ENCODE measurements at places on chromosomes 7 and 10.

DNA sequence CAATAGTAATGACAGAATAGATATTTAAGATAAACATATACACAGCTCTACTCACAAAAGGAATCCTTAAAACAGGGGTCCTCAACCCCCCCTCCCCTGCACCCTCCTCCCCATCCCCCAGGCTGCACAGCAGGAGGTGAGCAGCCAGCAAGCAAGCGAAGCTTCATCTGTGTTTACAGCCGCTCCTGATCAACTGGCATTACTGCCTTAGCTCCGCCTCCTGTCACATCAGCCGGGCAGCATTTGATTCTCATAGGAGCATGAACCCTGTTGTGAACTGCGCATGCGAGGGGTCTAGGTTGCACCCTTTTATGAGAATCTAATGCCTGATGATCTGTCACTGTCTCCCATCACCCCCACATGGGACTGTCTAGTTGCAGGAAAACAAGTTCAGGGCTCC lies 65.5 kb downstream of the SMURF1 start:
- DNase-seq = no peak

DNA sequence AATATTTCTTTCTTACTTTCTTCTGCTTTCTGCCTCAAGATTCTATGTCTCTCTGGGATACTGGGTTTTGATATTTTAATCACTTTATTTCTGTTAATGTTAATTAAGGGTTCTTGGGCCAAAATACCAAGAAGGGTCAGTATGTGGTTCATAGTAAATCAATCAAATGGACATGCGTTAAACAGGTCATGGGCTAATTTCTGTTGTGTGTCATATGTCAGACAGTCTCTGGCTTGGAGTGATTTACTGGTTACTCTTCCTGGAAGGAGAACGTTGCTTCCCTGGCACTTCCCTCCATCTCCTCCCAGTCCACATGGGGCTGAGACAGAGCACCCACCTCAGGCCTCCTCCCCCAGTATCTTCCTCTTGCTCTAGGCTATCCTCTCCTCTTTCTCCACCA lies 489.1 kb downstream of the SUGCT start:
- DNase-seq = no peak

DNA sequence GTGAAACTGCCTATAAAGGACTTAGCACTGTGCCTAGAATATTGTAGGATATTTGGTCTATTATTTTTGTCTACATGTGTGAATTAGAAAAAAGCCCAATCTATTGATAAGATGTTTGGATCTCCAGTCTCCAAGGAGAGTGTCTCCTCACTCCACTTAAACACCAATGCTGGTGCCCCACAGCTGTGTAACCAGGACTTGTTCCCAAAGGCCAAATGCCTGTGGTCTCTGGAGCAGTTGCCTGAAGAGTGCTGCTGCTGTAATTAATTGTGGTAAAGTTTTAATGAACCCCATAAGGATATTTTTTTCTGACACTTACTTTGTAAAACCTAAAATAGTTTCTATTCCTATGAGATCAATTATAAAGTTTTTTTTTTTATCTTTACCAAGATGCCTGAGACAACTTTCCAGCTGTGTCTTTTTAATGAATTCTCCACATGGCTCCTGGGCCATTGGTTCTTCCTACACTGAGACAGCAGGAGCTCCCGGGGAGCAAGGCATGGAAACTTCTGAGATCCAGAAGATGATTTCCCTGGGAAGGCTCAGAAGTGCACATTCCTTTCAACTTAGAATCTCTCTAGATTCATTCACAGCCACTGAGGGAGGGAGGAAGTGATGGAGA lies 11.2 kb upstream of the OR2A5 start:
- DNase-seq = no peak

- DNase-seq = no peak
Observed at GRCh38 chr10:7738536-7739407, 35.7 kb downstream of the ITIH2 start.

DNA sequence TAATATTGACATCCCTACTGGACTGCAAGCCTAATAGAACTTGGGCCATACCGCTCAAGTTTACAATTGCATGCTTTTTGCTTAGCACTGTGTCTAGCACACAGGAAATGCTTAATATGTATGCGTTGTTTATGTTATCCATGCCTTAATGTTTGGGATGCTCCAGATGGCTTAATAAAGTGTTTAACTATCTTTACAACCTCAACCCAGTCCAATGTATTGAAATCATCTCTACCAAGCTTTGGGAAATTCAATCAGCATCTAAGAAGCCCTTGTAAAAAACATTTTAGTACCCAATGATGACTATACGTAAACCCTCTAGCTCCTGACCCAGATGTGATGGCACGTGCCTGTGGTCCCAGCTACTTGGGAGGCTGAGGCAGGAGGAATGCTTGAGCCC lies 40.0 kb downstream of the CALD1 start:
- no peak for DNase-seq

- no peak for DNase-seq
Observed at GRCh38 chr10:78035025-78035424, 1.4 kb downstream of the RPS24 start.

- no peak for DNase-seq
Observed at GRCh38 chr7:139104091-139104450, 5.4 kb downstream of the ZC3HAV1 start.

DNA sequence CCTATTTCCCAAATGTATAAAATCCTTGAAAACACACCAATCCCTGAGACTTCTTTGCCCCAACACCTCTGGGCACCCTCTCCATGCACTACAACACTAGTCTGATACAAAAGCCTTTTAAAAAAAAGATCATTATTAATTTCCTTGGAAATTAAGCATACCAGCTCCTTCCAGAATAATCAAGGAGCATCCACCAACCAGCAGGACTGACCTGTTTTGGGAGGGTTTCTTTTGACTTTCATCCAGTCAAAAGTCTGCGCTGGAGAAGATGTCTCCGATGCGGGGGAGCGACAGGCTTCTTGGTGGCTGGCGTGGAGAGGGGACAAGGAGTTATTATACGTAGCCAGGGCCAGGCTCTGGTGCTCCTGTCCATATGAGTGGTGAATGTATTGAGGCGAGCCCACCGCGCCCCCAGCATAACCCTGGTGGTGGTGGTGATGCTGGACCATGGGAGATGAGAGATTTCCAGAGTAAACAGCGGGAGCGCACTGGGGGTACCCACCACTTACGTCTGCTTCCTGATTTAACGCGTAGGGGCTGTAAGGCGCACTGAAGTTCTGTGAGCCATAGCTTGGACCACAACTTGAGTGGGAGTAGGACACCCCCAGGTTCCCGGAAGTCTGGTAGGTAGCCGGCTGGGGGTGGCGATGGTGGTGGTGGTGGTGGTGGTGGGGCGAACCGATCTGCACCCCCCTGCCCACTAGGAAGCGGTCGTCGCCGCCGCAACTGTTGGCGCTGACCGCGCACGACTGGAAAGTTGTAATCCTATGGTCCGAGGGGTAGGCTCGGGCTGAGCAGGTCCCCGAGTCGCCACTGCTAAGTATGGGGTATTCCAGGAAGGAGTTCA lies 527 bp downstream of the HOXA1 start:
- no peak for DNase-seq

GRCh38 chr7:134459981-134460380 lies 1.1 kb upstream of the AKR1B1 start:
- no peak for DNase-seq

DNA sequence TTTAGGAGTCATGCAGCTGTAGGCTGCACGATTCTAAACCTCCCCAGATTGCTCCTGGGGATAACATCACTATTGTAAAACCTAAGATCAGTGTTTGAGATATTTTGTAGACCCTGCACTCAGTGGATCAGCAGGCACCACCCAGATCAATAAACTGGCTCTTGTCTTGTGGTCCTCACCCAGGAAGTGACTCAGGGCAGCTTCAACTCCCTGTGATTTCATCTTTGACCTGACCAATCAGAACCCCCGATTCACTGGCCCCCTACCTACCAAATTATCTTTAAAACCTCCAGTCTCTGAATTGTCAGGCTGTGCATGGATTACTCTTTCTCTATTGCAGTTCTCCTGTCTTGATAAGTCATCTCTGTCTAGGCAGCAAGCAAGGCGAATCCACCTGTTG lies 25.7 kb downstream of the ARL5B start:
- DNase-seq = no peak

- no peak for DNase-seq
Observed at GRCh38 chr7:90830308-90830707, 234.2 kb downstream of the CDK14 start.

DNA sequence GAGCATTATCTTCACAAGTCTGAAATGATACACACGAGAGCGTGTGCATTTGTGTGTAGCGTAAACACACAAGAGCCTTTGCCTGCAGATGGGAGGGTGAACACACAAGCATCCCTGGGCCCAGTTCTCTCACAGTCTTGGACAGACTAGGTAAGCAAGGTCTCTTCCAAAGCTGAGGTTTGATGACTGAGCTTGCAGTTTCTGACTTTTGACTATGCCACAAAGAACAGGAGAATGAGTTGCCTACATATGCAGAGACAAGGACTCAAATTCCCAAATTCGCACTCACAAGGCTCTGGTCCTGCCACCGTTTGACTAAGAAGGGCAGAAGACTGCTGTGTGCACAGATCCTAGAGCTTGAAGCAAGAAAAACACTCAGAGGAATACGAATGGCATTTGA lies 55.8 kb downstream of the FAM53B start:
- no peak for DNase-seq

GRCh38 chr7:133275446-133276095 lies 22.7 kb downstream of the EXOC4 start:
- no peak for DNase-seq

DNA sequence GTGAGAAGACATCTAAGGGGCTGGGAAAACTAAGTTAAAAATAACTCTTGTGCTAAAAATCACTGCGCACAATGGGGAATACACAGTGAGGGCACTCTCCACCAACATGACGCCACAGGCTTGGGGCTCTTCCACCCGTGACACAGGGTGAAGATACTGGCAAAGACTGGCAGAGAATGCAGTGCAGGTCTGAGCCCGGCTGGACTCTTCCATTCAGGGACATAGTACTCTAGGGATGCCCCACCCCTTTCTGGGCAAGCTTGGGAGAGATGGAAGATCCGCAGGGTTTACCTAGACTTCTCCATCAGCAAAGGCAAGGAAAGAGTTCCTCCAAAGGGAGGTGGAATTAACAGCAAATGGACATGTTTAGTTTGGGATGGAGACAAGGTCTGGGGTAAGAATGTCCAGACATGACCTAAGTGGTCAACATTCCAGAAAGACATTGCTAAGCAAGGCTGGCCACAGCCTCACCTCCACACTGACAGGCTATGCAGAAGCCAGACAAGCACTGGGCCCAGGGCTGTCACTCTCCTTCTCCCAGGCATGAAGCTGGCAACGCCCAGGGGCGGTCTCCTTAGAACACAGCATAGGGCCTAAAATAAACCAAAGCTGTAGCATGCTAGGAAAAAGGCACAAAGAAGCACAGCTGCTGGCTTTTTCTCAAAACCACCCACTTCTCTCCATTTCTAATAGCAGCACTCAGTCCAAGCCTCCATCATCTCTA lies 28.1 kb downstream of the XPNPEP1 start:
- DNase-seq = no peak

GRCh38 chr10:2262333-2262732 lies 525.0 kb upstream of the ADARB2 start:
- no peak for DNase-seq

DNA sequence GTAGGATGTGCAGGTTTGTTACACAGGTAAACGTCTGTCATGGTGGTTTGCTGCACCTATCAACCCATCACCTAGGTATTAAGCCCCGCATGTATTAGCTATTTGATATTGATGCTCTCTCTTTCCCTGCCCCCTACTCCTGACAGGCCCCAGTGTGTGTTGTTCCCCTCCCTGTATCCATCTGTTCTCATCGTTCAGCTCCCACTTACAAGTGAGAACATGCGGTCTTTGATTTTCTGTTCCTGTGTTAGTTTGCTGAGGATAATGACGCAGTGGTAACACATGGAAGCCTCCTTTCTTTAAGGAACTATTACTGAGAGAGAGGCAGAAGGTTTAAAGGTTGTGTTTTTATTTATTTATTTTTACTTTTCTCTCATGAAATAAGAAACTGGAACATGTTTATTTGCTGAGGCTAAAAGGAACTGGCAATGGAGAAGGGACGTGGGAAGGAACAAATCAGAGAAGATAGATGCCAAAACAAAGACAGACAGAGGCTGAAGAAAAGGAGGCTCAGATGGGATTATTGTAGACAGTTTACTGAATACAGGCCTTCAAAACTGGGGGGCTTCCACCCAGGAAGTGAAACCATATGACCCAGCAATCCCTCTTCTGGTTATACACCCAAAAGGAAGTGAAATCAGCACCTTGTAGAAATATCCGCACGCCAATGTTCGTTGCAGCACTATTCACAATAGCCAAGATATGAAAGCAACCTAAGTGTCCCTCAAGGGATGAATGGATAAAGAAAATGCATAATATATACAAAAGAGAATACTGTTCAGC lies 556.3 kb downstream of the GRM8 start:
- DNase-seq = no peak

- DNase-seq = no peak
Observed at GRCh38 chr7:77529279-77529678, 7.8 kb upstream of the PTPN12 start.

DNA sequence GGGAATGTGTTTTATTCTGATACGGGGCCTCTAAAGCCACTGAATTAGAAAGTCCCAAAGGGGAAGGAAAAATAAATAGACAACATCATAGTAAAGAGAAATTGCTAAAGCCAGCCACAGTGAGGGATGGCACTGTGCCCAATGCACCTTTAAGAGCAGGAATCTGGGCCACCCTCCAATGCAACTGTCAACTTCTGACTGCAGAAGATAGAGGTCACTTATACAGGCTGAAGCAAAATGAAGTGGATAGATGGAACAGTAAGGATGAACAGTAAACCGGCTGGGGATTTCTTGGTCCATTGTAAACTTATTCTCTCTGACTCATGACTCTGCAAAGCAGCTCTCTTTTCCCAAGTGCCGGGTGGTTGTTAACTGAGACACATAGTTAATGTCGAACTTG lies 54.0 kb upstream of the KCNIP2 start:
- no peak for DNase-seq

DNA sequence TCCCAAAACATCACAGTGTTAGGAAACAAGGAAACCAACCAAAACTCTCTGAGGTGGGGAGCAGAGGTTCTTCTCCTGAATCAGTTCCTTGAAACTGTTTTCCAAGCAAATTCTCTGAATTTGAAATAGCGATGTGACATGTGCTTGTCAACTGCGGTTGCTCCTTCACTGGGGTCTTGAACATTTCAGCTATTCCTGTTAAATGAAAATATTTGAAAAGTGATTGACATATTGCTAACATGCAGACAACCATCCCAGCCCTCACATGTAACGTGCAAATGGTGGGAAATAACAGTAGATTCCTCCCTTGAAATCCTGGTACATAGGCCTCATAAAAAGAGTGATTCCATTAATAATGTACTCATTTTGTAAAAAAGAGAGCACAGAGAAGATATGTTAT lies 15.9 kb downstream of the MKI67 start:
- no peak for DNase-seq

DNA sequence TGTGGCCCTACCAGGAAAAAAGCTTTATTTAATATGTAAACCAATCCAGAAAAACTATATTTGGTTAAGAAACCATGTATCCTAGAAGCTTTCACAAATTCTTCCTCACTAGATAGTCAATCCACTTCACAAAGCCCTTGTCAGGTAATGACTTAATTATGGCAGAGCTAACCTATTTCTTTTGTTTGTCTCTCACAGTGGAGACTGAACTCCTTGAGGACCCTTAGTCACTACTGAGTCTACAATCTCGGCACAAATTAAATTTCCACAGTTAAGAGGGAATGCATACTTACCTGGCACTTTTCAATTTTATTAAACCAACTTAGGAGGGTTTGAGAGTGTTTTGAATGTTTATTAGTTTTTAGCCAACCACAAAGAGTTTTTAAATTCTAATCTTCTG lies 23.0 kb downstream of the WAPL start:
- no peak for DNase-seq
